ENCODE measurements at places on chromosomes 5 and 9.

GRCh38 chr9:91913096-91913495 is 36.9 kb downstream of the ROR2 start:
- DNase-seq, result no peak

DNA sequence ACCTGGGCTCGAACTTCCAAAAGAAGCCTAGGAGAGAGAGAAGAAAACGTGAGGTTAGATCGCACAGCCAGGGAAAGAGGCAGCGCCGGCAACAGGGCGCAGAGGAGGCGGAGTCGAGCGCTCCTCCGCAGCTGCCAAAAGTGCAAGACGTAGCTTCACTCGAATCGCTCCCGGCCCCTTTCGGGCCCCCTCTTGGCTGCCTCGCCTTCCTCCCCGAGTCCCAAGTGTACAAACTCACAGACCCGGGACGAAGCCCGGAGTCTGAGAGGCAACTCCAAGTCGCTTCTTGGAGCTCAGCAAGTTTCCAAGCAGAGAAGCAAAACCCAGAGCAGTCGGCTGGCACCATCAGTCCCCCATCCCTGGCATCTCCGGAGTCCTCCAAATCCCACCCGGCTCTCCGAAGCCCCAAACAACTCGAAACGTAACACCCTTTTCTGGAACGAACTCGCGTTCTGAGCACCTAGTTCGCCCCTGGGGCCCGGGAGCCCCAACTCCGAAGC is 1.2 kb downstream of the MIER3 start:
- DNase-seq, result peak; percentile 42

DNA sequence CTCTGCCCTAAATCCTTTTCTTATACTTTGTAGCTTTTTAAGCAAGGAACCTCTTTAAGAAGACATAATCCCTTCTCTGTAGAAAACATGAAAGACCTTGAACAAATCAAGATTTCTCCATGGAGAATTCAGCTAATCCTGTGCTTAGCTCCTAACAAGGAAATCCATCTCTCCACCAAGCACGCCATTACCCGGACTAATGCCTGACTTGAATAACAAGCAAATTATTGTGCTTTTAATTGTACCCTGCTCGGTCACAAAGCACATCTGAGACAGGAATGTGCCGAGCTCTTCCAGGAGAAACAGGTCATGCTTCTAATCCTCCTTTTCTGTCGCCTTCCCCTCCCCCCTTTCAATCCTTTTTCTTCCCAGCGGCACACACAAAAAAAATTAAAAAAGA is 141.3 kb downstream of the PSAT1 start:
- DNase-seq, result no peak

- no peak for DNase-seq
Observed at GRCh38 chr5:169717288-169717687, 80.2 kb downstream of the DOCK2 start.

DNA sequence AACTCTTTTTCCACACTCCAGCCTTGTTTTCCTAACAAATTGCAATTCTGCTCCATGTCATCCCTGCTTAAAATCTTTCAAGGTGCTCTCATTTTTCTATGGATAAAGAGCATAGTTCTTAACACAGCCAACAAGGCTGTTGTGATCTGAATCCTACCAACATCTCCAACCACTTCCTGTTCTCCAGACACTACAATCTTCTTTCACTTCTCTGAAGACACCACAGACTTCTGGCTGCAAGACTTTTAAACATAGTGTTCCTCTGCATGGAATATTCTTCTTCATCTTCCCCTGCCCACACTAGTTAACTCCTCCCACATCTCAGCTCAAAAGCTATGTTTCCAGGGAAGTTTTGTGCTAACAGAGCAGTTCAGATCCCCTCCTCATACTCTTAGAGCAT is 404.8 kb downstream of the MAN2A1 start:
- DNase-seq, result no peak

DNA sequence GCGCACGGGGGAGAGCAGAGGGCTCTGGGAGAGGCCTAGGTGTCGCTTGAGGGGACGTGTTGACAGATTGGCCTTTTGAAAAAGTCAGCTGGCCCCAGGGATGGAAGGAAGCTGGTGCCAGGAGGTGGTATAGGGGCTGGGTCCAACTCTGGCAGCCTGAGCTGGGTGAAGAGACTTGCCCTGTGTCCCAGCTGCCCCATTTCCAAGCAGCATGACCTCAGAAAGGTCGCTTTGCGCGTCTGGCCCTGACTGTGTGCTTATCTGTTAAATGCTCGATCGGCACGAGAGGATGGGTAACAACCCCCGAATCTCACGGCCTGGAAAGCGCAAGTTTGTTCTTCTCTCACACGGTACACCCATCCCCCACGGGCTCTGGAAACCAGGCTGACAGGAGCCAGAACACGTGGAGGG is 31.2 kb upstream of the LAMC3 start:
- DNase-seq, result no peak

DNA sequence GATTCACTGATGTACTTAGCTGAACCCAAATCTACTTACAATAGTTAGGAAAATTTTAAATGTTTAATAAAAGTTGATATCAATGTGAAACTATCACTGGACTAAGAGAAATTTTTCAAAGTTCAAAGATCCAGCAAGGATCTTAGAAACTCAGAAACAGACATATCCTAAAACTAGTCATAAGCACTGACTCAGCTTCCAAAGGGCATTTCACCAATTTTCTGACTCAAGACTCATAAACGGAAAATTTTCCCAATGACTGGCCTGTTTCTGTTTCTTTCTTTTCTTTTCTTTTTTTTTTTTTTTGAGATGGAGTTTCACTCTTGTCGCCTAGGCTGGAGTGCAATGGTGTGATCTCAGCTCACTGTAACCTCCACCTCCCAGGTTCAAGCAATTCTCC is 66.6 kb downstream of the CDC14B start:
- DNase-seq, result no peak

DNA sequence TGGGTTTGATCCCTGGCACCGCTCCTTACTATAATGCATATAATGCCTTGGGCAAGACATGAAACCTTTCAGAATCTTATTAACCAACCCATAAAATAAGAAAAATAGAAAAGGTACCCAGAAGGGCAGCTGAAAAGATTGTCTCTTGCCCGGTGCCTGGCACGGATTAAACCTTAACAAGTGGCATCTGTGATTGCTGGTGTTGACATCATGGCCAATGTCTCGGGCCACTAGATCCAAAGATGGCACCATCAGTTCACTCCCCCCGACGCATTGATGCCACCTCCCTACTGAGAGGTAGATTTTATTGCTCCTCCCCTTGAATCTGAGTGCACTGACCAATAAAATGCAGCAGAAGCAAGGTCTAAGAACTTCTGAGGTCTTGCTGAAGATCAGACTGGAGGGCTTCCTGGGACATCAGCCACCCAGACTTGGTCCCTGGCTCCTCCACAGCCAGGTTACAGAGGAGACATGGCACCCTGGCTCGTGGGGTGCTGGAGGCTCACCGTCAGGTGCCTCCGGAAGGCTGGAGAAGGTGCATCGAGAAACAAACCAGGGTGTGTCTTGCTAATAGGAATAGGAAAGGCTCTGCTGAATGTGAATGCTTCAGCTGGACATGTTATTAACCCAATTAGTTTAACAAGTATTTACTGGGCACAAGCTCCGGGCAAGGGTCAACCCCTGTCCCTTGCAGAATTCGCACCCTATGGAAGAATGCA is 80.0 kb upstream of the COL5A1 start:
- DNase-seq, result no peak

DNA sequence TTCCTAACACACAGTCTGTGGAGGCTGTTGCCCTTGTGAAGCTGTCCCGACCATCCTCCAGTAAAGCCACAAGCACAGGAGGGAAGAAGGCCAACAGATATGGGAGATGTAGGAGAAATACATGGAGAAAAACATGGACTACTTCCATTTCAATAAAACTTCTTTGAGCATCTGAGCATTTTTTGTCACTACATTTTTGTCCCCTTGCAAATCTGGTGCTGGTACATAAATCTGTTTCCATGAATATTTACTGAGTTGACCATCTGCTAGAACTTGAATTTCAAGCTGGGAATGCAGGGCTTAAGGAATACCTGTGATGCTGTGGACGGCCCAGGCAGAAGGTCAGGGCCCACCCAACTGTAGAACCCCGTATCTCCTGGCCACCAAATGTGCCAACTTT is 43.9 kb upstream of the ICE1 start:
- no peak for DNase-seq

DNA sequence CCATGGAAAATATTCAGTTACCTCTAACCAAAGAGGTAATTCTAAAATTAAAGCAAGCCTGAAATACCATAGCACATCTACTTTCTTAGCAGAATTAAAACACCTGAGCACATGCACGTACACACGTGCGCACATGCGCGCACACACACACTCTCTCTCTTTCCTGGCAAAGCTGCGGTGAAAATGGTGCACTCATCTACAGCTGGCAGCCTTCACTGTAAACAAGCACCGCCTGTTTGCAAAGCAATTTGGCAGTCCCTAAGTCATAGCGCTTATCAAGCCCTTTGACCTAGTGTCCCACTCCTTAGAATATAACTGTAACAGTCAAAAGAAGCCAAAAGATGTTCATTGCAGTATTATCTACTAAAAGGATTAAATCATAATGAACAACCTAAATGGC is 278.7 kb downstream of the DENND1A start:
- no peak for DNase-seq

DNA sequence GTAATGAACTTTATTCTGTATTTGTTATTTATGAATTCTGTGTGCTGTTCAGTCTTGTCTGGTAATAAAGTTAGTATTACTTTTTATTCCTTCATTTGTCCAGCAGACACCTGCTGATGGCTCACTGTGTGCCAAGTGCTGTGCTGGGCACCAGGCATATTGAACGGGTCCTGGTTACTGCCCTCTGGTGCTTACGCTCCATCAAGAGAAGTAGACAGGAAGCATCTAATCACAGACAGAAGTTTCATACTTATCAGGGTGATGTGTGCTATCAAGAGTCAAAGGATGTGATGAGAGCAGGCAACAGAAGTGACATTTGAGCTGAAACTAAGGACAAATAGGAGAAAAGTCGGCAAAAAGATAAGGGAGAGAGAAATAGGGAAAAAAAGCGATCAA is 153.1 kb downstream of the FGF1 start:
- no peak for DNase-seq

GRCh38 chr5:140641716-140642115 is 2.5 kb downstream of the TMCO6 start:
- DNase-seq, result no peak

DNA sequence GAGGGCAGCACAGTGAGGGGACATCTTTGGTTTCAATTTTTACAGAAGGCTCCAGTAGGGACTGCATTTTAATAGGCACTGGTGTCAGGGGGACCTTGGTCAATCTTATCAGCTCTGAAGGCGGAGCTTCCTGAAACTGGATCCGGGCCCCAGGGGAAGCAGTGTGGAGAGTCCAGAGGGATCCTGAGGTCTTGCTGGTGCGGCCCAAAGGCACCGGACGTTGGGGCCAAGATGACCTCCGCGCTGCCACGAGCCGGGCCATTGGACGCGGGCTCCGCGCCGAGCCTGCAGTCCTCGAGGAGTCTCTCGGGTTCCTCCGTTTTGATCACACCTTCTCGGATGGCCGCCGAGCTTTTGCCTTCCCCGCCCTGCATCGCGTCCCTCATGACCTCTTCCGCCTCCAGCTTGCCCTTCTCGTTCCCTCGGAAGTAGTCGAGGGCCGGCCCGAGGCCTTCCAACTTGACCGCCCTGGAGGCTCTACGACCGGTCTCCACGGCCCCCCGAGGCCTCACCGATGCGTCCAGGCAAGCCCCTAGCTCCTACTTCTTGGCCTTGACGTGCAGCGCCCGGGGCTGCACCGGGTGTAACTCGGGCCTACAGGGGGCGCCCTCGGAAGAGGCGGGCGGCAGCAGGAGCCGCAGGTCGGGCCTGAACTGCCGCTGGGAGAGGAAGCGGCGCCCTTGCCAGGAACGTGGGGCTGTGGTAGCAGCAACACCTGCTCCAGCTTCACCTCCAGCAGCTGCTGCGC is 18.8 kb downstream of the C5orf52 start:
- DNase-seq, result peak; percentile 38

- DNase-seq, result no peak
Observed at GRCh38 chr9:2253636-2254580, 238.8 kb downstream of the SMARCA2 start.

- no peak for DNase-seq
Observed at GRCh38 chr5:114695292-114695904, 333.5 kb downstream of the KCNN2 start.

GRCh38 chr5:133113331-133114061 is 61.7 kb downstream of the HSPA4 start:
- no peak for DNase-seq

DNA sequence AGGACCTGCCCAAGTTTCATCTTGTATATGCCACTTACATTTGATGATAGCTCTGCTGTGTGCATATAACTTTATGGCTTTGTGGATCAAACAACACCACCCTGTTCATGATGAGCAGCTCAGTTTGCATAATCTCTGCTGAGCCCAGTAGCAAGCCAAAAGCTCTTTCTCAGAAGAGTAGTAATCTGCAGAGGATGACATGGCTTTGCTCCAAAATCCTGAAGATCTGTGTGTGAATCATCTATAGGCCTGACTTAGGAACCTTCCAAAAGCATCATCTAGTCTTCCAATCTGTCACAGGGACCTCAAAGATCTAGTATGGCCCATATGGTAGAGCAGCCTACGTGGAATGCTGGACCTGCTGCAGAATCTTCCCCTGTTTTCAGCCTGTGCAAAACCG is 394.6 kb downstream of the PSAT1 start:
- no peak for DNase-seq

DNA sequence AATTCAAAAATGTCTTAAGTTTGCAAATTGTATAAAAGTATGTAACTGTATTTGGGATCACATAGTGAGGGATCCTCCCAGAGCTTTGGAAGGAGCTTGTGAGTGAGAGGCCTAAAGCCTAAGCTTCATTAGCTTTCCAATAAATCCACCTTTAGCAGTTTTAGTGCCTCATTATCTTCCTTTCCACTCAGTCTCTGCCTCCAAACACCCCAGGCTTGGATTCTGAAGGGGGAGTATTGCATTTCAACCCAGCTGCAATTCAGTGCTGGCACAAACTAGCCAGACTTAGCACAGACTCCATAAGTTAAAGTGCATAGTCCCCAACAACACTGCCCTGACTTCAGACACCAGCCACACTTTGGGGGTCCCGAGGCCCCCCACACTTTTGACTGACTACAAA is 113.5 kb downstream of the SMARCA2 start:
- no peak for DNase-seq

GRCh38 chr9:27599102-27599869 is 26.0 kb upstream of the C9orf72 start:
- peak; percentile 38 for DNase-seq

- no peak for DNase-seq
Observed at GRCh38 chr5:178232920-178233429, 373 bp upstream of the PHYKPL start.

GRCh38 chr5:152405145-152405544 is at the start of gene NMUR2:
NMUR2 (minus strand) TSS chr5:152405279; CDS start chr5:152405113, 166 bp downstream.
- no peak for DNase-seq

- peak; percentile 50 for DNase-seq
Observed at GRCh38 chr5:132011622-132012343, at the start of gene ACSL6. ACSL6 (minus strand) TSS chr5:132011658; CDS start chr5:132011553, 105 bp downstream.

DNA sequence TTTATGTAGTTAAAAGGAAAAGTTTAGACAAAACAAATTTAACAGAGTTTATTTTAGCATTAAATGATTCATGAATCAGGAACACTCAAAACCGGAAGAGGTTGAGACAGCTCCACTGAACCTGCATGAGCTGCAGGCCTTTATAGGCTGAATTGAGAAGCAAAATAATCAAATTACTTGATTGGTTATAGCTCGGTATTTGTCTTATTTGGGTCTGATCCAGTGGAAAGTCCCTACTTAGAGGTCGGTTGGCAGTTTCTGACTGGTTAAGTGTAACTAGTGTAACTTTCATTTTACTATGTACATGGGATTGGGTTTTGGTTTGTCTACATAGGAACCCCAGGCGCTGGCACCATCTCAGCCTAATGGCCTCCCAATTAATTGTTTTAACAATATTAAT is 74.1 kb upstream of the PIK3R1 start:
- peak; percentile 39 for DNase-seq
